ENCODE measurements at places on chromosomes 5 and 9.

DNA sequence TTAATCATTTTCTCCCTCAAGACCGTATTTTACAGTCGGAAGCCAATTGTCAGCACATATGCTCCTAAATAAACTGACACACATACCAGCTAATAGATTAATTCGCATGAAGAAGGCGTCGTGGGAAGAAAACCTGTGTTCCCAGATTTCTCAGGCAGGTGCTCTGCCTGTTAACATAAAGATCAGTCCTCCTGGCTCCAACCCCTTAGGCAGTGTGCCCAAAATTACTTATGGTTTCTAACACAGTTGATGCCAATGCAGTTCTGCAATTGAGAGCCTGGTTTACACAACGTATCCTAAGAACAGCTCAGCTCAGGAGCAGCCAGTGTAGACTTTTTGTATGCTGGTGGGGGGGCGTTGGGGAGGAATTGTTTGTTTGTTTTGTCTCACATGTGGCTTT is 208.3 kb downstream of the ENC1 start:
- DNase-seq = no peak

- DNase-seq = peak; percentile 79
Measured at GRCh38 chr5:91288118-91288916, 94.8 kb downstream of the ARRDC3 start.

- DNase-seq = no peak
Measured at GRCh38 chr9:28121366-28121765, 548.1 kb upstream of the C9orf72 start.

DNA sequence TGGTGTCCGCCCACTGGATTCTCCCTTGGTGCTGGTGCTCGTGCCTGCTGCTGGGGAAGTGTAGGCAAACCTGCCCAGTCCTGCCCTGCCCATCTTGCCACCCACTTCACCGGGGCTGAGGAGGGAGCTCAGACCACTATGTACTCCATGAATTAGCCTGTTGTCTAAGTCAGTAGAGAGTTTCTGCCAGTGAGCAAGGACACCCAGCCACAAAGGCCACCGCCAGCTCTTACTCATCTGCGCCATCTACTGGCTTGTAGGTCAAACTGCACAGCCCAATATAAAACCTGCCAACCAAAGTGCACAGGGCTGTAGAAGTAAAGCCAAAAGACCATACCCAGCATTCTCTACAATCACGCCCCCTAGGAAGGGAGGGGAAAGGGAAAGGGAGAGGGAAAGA is 102.3 kb downstream of the GLIS3 start:
- no peak for DNase-seq

DNA sequence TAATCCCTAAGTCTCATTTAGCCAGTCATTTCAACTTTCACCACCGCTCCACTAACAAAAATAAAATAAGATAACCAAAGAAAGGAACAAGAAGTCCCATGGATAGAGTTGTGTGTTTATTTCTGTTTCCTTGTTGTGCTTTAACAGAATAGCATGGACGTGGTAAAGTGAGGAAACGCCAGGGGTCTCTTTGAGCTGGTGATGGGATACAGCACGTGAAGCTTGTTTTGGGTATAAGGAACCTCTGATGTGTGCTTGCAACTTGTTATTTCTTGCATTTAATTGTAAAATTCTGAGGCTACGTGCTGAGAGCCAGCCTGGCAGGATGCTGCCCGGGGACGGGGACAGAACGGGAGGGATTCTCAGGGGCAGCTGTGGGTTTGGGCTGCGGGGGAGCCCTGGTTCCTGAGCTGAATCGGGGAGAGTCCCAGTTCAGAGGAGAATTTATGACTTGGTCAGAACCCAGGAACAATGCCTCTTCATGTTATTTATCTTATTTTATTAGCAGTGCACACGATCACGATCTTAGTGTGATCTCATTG is 63.4 kb downstream of the ANKRD33B start:
- no peak for DNase-seq

GRCh38 chr5:85225388-85225787 is 840.7 kb upstream of the EDIL3 start:
- no peak for DNase-seq

DNA sequence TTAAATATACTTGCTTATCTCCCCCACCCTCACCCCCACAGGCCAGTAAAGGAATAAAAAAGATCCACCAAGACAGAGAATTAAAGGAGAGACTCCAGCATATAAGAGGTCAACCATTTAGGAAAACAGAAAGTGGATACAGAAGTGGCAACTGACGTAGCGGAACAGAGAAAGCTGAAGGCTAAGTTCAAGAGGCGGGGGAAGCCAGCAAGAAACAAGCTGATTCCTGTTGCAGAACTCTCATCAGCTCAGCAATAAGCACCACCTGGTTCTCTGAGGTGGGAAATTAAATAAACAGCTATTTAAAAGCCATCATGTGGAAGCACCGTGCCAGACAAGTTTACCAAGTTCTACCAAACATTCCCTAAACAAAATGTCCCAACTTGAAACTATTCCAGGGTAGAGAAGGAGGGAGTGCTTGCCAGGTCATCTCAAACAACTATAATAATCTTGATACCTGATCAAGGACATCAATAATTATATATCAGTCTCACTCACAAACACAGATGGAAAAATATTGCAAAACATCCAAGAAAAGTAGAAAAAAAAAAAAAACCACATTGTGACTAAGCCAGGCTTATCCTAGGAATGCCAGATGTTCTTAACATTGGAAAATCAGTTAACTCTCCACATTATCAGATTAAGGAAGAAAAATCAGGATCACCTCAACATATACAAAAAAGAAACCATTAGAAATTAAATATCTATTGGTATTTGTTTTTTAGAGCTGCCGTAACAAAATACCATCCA is 7.3 kb upstream of the ARL15 start:
- peak; percentile 5 for DNase-seq

DNA sequence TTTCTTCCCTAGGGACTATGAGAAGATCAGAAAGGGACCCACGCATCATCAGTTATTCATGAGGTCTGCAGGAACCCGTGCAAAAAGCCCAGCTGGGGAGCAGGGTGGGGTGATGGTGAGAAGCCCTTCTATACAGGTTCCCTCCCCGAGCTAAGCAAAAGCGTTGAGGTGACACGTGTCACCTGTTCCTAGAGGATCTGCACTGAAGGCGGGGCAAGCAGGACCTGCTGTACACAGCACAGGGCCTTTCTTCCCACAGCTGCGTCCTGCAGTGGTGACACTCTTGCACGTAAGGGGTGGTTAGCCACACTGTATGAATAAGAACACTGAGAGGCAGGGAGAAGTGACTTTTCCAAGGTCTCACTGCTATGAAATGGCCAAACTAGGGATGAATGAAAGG is 37.2 kb upstream of the SH3PXD2B start:
- DNase-seq = no peak

GRCh38 chr9:33467526-33467925 is 6.2 kb downstream of the NOL6 start:
- DNase-seq = no peak

DNA sequence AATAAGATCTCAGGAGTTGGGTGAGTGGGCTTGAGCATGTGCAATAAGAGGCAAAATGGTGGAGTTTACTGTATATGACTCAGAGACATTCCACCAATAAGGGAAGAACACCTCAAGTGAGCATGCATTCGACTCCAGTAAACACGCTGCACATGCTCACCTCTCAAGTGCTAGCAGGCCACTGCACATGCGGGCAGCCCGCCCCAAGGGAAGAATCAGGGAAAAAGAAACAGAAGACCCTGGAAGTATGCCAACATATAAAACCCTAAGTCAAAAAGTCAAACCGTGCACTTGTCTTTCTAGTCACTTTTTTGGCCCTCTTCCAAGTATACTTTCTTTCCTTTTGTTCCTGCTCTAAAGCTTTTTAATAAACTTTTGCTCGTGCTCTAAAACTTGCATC is 245.3 kb upstream of the RASA1 start:
- no peak for DNase-seq

- no peak for DNase-seq
Measured at GRCh38 chr9:118630931-118631595, 738.2 kb downstream of the BRINP1 start.

DNA sequence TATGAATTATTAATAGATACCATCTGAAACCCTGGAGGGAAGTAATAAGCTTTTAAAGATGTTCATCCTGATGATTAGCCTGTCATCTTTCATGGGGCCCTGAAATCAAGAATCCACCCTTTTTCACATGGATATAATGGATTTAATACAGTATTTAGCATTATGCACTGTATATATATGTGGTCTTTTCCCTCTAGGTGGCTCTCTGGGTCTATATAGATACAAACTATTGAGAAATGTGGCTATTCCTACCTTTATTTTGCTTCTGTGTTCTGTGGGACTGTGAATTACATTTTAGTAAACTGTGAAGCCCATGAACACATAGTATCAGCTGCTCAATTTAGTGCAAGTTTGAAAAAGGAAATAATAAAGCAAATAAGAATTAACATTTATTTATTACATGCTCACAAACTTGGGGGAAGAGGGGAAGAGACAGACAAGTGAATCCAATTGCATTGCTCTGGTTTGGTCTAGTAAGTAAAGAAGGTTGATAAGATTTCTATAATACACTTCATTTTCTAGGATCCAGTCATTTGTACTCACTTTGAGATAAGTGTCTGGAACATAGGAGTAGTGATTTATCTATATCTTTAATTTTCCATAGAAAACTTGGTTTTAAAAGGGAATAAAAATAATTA is 112.2 kb downstream of the SCAMP1 start:
- peak; percentile 51 for DNase-seq

GRCh38 chr5:127518319-127518621 is 830 bp downstream of the PRRC1 start:
- DNase-seq = peak; percentile 66

DNA sequence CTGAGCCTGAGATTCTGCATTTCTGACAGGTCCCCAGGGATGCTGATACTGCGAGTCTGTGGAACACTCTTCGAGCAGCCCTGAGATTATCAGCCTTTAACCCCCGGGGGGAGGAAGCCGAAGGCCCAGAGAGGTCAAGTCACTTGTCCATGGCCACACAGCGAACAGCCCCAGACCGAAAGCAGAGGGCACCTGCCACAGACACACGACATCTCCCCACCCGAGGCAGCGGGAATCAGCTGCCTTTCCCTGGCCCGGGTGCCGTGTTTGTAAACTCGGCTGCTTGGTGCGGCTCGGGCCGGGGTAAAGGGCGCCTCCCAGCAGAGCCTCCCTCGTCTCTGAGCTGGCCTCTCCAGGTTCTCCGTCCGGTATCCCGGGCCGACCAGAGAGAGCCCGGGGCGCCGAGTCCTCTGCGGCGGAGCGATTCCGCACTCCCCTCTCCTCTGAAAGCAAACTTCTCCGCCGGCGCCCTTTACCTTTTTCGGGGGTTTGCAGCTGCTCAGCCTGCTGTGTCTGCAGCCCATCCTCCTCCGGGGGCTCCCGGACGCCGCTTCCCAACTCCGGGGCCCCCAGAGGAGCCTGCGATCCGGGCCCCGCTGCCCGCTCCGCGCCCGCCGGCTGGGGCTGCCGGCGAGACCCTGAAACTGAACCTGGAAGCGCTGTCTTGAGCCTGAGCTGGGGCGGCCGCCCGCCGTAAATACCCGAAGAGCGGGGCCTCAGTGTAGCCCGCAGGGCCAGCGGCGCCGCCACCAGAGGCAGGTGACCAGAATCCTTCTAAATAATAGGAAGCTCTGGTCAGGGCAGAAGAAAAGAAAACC is at the start of gene CCDC69:
Gene CCDC69, minus strand, starts transcription at position 646 of the 818 bp plus-strand sequence. Its CDS starts 122 bp downstream, at position 524.
- DNase-seq = peak; percentile 73

DNA sequence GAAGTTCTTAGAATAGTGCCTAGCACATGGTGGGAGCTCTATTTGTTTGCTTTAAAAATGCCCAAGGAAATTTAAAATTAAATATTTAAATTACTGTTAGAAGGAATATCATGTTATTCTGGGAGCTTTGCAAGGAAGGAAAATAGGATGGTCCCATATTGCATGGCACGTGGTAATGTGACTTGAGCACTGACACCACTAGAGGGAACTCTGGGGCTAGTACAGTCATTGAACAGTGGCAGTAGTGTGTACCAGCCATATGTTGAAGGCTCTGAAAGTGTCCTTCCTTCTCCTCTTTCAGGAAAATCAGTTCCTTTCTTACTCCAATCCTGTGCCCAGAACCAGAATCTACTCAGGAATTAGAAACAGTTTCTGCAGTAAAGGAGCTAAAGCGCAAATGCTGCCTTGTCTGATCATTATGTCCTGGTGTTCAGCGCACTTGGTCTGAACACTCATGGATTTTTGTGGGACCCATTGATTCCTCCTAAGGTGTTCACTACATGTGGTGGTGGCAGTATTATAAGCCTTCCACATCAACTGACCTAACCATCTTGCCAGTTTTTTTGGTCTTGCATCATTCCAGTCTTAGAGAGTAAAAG is 54.1 kb downstream of the GDA start:
- peak; percentile 10 for DNase-seq

Measured in astrocyte of the spinal cord (primary cell).